NCI-H460 (cell line): ENCODE measurements at places on chromosomes 7 and 10. TPM values are rescaled to one million over a fixed set of nuclear protein-coding genes. Genes with fewer than 3 reads are reported as not detected.

- DNase-seq: no peak
Observed at GRCh38 chr10:43667317-43667731, 18.6 kb upstream of the ZNF32 start.

GRCh38 chr10:117441812-117442443, 66.7 kb upstream of the PDZD8 start:
- DNase-seq: peak; percentile 51

- no peak for DNase-seq
Observed at GRCh38 chr7:2200584-2200980, 32.2 kb downstream of the MAD1L1 start.

GRCh38 chr7:151743481-151743983, 133.4 kb downstream of the PRKAG2 start:
- DNase-seq: no peak

DNA sequence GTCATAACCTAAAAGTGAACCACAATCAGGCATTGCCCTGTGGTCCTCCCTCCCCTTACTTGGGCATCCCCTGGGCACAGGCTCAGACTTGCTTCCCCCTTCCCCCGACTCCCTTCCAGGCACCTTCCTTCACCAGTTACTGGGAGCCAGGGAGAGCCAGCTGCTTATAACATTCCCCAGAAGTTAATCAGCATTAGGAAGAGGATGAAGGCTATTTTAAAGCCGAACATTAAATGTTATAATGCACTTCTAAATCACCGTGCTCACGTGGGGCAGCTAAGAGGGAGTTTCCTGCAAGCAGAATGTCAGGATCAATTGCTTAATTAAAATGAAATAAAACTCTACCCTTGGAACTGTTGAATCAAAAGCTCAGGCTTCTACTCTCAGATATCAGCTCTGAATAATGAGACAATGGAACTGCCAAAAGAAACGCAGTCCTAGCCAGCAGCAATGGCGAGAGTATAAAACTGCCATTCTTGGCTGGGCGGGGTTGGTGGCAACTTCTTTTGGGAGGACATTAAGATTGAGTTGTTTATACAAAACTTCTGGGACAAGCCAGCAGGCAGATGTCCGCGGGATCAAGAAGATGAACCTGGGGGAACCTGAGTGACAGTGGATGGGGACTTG, 169.5 kb downstream of the FANK1 start:
- DNase-seq: no peak

DNA sequence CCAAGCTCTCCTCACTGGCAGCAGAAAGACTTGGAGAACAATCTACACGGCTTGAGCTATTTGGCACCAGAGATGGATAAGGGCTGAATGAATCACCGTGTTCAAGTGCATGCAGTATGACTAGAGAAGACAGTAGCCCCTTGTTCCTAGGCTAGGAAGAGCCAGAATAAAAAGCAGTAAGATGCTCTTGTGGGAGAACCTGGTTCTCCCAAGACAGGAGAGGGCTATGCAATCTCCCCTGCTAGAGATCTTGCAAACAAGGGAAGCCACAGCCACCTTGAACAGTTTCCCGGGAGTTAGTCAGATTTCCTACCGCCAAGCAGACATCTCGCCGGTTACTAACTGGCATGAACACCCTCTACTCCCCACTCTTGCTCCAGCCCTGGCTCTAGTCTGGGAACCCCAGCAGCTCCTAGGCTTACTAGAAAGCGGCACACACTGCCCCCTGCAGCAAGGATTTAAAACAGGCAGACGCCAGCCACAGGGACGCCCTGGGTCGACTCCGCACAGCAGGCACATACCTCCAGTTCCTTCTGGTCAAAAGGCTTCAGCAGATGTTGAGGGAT, 107.3 kb downstream of the SMURF1 start:
- DNase-seq: peak; percentile 5

Gene TMEM26
- total RNA-seq: not detected in 2 replicates

Gene TMEM273
- total RNA-seq: not detected in 2 replicates

Gene AP4M1
- 15.8 and 18.1 TPM in 2 replicates for total RNA-seq

Gene FAM25C
- not detected in 2 replicates for total RNA-seq
